Nucleus accumbens (tissue), 56 donors: ENCODE measurements at places on chromosomes 1 and 21.

DNA sequence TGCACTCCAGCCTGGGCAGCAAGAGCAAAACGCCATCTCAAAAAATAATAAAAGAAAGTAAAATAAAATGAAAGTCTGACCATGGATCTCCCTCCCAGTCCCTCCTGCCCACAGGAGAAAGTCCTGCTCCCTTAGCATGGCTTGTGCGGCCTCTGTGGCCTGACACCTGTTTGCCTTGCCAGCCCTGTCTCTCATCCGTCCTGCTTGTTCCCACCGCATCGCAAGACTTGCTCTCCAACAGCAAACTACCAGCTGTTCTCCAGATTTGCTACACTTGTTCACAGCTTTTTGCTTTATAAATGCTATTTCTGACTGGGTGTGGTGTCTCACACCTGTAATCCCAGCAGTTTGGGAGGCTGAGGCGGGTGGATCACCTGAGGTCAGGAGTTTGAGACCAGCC is 2.7 kb downstream of the ETV3L start:
- DNase-seq = no peak

DNA sequence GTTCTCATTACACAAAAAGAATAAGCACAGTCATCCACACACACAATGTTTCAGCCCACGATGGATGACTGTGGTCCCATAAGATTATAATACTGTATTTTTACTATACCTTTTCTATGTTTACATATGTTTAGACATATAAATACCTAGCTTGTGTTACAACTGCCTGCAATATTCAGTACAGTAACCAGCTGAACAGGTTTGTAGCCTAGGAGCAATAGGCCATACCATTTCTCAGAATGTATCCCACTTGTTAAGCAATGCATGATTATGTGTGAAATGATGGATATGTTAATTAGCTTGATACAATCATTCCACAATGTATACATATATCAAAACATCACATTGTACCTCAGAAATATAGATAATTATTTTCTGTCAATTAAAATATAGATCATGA is 33.2 kb upstream of the SAMD13 start:
- DNase-seq = no peak

- no peak for DNase-seq
Measured at GRCh38 chr1:178019622-178020021, 49.8 kb upstream of the SEC16B start.

- DNase-seq = no peak
Measured at GRCh38 chr1:201191653-201192260, 1.1 kb downstream of the IGFN1 start.

- no peak for DNase-seq
Measured at GRCh38 chr1:157005965-157006364, 39.6 kb downstream of the ARHGEF11 start.

DNA sequence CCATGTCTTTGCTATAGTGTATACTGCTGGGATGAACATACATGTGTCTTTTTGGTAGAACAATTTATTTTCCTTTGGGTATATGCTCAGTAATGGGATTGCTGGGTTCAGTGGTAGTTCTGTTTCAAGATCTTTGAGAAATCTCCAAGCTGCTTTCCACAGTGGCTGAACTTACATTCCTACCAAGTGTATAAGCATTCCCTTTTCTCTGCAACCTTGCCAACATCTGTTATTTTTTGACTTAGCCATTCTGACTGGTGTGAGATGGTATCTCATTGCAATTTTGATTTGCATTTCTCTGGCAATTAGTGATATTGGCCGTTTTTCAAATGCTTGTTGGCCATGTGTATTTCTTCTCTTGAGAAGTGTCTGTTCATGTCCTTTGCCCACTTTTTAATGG is 37.5 kb upstream of the ANGPTL1 start:
- DNase-seq = no peak

DNA sequence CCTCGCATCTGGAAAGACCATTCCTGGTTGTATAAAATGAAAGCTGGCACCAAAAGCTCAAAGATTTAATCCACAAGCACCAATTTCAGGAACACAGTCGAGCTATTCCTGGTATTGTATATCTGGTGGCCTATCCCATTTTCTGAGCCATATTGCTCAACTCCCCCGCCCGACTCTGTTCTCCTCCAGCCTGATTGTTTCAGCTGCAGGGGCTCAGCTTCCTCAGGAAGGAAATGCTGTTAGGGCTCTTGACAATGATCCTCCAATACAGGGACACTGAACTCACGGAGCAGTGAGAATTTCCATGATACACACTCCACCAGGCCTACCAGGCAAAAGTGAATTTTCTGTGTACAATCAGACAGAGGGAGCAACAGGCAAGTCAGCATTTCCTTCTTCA is 16.9 kb upstream of the TDRD10 start:
- no peak for DNase-seq

- DNase-seq = no peak
Measured at GRCh38 chr1:241447031-241447644, 72.4 kb downstream of the FH start.

DNA sequence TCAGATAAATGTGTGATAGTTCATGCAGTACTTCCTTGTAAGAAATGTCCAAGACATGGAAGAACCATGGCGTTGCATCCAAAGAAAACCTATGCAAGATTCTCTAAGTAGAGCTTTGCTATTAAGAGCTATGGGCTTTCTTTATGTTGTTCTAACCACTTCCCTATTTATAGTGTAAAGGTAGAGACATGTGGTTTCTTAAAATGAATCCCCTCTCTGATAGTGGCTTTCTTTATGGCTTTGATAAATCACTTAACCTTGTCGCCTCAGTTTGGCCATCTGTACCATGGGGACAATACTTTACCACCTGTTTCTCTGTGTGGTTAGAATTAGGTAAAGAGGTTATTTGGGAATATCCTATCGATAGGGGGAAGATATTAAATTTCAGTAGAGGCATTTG is 305.5 kb downstream of the NFIA start:
- DNase-seq = no peak

DNA sequence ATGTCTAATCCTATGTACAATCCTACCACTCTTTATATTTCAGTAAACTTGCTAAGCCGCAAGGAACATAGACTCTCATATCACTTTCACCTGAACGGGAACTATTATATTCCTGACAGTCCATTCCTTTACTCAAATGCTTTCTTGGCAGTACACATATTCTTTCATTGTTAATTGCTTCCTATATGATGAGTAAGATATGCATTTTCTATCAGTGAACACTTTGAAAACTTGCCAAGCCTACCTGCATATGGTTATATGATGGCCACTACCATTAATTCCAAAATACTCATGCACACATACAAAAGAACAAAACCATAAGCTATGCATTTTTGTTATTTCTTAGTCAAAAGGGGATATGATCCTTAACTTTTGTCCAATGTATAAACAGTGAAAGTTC is 341.5 kb downstream of the VAV3 start:
- DNase-seq = no peak

DNA sequence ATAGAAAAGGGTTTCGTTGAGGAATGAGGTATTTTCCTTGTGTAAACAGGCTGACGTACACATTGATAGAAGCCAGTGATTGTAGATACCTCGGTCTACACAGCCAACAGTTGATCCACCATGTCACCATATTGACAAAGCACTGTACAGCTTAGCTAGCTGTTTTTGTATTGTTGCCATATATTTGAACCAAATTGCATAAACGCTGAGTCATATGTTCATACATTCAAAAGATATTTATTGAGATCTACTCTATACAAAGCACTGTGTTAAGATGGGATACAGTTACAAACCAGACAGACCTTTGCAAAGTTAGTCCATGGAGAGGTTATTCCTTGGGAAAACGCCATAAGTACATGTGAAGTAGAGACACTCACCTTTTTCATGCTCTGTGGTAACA is 132.4 kb upstream of the ATP1B1 start:
- no peak for DNase-seq

- DNase-seq = no peak
Measured at GRCh38 chr1:58996341-58997059, 212.7 kb upstream of the JUN start.

- no peak for DNase-seq
Measured at GRCh38 chr21:43365611-43366426, 61.1 kb downstream of the SIK1 start.

- no peak for DNase-seq
Measured at GRCh38 chr21:42056996-42057689, 14.0 kb upstream of the UMODL1 start.

DNA sequence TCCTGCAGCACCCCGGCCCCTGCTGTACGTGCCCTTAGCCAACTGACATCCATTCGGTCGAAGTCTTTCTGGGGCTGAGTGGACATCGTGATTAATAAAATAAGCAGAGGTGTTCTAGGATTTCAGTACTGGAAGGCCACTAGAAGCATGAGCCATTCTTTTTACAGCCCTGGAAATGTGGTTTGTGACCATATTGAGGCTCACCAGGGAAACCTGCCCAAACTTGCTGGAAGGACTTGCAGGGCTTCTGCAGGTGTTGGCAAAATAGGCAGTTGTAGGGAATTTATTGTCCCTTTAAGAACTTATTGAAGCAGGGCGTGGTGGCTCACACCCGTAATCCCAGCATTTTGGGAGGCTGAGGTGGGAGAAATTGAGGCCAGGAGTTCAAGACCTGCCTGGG is 80.8 kb downstream of the DOP1B start:
- no peak for DNase-seq

GRCh38 chr21:21174676-21175075 is 176.5 kb downstream of the NCAM2 start:
- no peak for DNase-seq

GRCh38 chr1:198270273-198270828 is 113.6 kb downstream of the NEK7 start:
- no peak for DNase-seq

DNA sequence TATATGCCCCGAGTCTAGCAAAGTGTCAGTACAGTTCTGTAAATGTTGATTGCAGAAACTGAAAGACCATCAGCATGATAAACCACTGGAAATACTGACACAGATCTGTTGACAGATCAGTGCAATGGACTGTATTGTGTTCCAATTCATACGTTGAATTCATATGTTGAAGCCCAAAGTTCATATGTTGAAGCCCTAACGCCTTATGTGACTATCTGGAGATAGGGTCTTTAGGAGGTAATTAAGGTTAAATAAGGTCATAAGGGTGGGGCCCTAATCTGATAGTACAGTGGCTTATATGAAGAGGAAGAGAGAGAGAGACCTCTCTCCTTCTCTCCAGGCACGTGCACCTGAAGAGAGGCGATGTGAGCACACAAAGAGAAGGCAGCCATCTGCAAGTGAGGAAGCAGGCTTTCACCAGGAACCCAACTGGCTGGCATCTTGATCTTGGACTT is 144.7 kb downstream of the MRPL39 start:
- no peak for DNase-seq
